ENCODE measurements at places on chromosomes 7 and 10.

- no peak for DNase-seq
Measured at GRCh38 chr7:36831049-36831448, 106.8 kb upstream of the AOAH start.

- no peak for DNase-seq
Measured at GRCh38 chr10:70858759-70859158, 29.6 kb downstream of the PCBD1 start.

DNA sequence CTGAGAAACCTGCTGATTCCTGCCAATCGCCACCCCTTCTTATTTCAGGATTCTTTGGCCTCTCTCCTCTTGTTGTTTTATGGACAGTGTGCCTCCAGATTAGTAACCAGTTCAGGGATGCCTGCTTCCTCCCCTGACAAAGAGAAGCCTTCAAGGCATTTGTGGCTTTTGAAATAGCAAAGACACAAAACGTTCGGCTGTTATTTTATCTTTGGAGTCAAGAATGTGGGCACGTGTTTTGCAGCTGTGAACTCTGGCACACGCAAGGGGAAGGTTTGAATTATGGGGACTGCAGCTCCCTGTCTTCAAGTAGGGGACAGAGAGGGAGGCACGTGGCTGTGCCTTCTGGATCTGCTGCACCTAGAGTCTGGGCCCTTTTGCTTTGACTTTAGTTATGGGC lies 157.9 kb upstream of the GRB10 start:
- no peak for DNase-seq

- DNase-seq, result no peak
Measured at GRCh38 chr7:24158975-24159374, 125.0 kb upstream of the NPY start.

GRCh38 chr7:131190146-131190545 lies 137.5 kb upstream of the MKLN1 start:
- no peak for DNase-seq

DNA sequence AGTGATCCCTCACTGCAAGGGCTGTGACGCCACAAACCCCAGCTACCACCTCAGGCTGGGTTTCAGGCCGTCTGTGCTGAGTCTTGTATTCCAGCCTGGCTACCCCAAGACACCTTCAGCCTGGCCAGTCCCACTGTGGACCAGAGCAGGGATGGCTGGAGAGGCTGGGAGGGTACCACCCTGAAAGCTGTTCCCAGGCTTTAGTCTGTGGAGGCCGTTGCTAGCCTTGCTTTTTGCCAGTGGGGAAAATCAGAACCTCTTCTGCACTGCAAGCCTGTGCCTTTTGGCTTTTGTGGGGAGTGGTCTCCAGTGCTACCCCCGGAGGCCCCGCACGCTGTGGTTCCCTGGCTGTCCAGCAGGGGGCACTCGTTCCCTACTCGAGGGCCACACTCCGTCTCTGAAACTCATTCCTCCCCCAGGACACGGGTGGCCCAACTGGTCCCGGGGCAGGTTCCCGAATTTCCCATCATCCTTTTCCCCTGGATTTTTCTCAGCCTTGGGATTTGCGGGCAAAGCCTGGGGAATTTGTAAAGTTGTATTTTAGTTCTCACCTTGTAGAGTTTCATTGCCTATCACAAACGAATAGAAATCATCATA lies 128.4 kb upstream of the BTBD16 start:
- DNase-seq, result no peak

GRCh38 chr10:132554991-132555647 lies 17.5 kb downstream of the INPP5A start:
- DNase-seq, result peak; percentile 43

DNA sequence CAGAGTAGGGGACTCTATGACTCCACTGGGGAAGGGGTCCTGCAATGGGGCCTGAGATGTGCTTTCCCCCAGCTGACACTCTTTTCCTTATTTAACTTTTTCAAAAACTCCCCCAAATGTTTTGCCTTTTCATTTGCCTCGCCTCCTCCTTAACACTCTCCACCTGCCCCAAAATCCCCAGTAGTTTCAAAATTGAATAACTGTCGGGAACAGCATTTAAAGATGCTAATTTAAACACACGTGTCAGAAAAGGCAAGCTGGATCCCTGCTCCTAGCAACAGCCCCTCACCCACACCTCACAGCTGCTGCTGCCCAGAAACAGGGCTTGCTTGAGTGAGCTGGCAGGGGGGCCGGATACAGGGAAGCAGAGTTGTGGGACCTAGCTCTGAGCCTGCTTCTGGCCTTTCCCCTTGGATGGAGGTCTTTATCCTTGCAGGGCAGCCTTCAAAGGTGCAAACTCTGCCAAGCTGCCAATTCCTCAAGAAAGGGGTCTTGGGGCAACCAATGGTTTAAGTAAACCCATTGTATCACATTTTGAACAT lies 115.3 kb downstream of the KCNMA1 start:
- no peak for DNase-seq

DNA sequence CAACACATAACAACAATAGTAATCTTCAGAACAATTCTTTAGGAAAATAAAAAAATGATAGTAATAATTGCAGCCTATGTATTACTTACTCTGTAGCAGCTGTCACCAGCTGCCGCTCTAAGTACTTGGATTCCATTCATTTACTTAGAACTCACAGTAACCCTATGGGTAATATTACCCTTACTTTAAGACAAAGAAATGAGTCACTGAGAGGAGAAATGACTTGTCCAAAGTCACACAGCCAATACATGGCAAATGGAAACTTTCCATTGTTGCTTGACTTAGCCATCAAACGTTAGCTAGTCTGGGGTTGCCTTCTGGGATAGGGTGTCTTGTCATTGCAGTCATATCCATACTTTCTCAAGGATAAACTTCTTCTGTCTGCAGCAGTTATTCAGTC lies 3.6 kb downstream of the CCNY start:
- DNase-seq, result no peak

DNA sequence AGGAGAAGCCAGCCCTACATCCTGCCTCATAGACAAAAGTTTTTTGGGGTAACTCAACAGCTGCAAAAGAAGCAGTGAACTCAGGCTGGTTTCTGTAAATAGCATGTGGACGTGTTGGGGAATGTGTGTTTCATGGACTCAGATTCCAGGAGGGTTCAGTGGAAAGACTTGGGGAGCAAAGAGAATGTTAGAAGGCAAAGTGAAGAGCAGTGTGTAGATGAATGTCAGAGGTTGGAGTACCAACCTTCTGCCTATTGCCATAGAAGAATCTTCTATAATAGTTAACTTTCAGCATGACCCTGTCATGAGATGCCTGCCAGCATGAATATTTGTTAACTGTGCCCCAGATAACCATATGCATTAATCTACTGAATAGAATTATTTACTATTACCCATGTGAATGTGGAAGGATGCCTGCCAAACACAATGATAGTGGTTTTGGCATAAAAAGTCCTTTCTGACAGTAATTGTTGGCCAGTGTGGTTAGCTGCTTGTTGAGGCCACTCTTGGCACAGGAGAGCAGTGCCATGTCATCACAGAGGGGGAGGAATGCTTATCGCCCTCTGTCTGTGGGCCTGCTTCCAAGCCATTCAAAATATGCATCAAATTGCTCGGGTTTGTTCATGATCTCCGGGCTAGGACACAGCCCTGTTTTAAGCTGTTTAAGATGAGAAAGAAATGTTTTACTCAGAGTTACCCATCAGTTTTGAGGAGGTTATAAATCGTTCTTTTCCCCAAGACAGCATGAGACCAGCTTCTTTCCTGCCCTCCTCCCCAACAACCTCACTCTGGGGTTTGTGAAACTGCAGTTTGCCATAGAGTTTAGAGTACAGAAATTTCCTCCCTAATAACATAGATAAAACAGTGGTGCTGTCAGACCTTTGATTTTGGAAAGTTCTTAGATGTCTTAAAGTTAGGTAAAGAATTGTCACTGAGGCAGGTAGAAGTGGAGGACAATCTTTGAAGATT lies 165.3 kb downstream of the WNT2 start:
- no peak for DNase-seq

DNA sequence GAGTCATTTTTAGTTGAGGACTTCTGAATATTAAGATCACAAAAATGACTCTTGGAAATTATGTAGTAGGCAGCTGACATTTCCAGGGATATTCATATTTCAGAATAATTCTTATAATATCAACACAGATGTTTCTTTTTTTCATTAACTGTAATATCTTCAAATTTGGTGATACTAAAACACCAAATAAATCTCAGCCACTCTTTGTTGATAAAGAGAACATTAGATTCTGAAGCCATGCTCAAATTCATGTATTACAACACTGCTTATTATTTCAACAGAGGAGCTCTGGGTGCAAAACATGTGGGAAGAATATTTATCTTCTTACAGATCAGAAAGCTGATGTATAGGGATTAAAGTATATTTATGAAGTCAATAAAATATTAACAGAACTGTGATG lies 355.4 kb downstream of the CRPPA start:
- no peak for DNase-seq

DNA sequence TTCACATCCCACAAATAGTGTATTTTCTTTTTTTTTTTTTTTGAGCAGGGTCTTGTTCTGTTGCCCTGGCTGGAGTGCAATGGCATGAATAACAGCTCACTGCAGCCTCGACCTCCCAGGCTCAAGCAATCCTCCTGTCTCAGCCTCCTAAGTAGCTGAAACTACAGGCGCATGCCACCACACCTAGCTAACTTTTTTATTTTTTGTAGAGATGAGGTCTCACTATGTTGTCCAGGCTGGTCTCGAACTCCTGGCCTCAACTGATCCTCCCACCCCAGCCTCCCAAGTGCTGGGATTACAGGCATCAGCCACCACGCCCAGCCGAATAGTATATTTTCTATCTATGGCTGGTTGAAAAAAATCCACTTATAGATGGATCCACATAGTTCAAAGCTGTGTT lies 12.5 kb downstream of the EZH2 start:
- DNase-seq, result no peak

GRCh38 chr7:111741811-111742240 lies 179.5 kb upstream of the IMMP2L start:
- DNase-seq, result no peak

DNA sequence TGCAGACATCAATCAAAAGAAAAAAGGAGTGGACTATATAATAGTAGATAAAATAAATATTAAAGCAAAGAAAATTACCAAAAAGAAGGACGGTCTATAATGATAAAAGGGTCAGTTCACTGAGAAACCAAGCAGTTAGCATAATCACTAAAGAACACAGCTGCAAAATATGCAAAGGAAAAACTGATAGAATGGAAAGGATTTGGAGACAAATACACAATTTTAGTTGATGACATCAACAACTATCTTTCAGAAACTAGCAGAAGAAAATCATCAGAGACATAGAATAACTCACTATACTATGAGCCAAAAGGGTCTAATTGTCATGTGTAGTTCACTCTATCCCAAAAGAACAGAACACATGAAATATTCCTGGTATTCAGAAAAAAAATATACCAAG lies 316.4 kb upstream of the IGFBP3 start:
- DNase-seq, result no peak

DNA sequence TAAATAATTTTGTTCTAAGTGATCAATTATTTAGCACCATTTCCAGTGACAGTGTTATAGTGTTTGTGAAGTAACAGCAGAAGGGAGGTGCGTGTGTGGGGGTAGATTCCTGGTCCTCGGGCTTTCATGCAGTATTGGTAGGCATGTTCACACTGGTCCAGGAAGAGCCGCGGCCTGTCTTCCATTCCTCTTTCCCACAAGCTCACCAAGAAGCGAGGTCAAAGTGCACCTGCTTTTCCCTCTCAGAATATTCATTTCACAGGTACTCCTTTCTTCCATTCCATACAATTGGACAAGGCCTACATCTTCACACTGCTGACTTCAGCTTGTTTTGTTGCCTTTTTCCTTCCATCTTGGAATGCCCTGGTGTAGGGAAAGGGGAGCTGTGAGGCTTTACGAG lies 151.8 kb upstream of the CELF2 start:
- DNase-seq, result no peak

GRCh38 chr10:104274762-104275721 lies 6.1 kb downstream of the GSTO2 start:
- DNase-seq, result no peak

GRCh38 chr10:100038561-100039071 lies 28.9 kb upstream of the DNMBP start:
- no peak for DNase-seq

Measured in stimulated activated CD8-positive, alpha-beta memory T cell treated with anti-CD3 and anti-CD28 coated beads, Interleukin-7, amount 100 ng/mL, for 4 hours (primary cell).